ENCODE measurements at places on chromosomes 3 and 15.

GRCh38 chr3:12946251-12946648 is 104.9 kb upstream of the RPL32 start:
- DNase-seq, result no peak

- no peak for DNase-seq
These were observed 26.2 kb upstream of the ATG7 start for GRCh38 chr3:11245827-11246662.

DNA sequence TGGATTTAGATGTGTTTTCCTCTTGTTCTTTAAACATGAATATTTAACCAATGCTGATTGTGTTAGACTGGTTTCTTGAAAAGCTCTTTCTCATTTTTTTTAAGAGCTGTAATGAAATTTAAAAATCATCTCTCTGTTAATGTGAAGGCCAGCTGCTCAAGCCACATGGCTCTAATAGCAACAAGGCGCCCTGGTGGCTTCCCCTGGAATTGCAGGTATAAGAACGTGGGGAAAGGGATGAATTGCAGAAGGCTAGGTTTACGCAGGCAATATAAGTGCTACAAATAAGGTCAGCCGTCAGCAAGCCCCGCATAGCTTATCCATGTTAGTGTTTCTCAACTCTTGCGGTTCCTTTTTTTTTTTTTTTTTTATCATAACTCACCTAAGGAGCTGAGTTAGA is 108.5 kb downstream of the SAMMSON start:
- no peak for DNase-seq

DNA sequence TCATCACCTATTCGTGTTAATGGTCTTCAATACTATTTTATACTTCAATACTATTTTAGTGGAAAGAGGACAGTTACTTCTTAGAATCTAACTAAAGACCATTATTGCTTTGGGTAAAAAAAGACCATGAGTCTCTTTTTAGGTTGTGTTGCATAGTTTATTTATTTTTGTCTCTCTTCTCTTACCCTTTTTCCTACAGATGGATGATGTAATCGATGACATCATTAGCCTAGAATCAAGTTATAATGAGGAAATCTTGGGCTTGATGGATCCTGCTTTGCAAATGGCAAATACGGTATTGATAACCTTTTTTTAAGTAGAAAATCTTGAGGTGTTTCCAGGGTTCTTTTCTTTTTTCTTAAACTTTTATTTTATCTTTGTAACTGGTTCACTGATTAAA is 58.5 kb upstream of the SAMMSON start:
- DNase-seq, result no peak

GRCh38 chr3:192825216-192825615 is 92.4 kb downstream of the MB21D2 start:
- DNase-seq, result no peak

DNA sequence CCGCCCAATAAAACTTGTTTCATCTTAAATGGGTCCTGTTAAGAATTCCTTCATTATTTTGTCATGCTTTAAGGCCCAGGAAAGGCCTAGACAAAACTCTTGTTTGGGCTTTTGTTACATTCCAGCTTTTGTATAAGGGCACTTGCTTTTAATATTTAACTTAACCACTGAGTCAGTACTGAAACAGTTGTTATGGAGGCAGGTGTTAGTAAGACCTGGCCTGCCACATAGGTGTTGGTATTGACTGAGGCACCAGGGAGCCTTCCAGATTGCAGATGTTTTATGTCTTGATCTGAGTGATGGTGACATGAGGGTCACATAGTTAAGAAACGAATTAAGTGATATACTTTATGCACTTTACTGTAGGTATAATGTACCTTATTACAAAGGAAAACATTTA is 274.9 kb upstream of the TGFBR2 start:
- no peak for DNase-seq

- no peak for DNase-seq
These were observed 419.7 kb downstream of the FGF12 start for GRCh38 chr3:192307631-192308030.

DNA sequence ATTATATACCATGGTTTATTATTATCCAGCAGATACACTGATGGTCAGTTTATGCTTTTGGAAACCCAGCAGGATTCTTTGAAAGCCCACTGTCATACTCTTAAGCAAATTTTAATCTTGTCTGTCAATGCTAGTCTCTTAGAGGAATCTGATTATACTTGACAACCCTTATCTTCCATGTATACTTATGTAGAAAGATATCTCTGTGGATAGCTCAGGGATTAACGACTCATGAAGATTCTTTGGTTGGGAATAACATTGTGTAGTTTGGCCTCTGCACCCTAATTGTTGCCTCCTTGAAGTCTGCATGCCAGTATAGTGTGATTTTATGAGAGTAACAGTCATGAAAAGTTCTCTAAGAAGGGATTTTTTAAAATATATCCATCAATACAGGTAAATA is 33.0 kb downstream of the FILIP1L start:
- no peak for DNase-seq
